Stimulated activated CD4-positive, alpha-beta T cell treated with anti-CD3 and anti-CD28 coated beads, Interleukin-4, amount 100 ng/mL, for 1 hour (primary cell): ENCODE measurements at places on chromosomes 4 and X.

DNA sequence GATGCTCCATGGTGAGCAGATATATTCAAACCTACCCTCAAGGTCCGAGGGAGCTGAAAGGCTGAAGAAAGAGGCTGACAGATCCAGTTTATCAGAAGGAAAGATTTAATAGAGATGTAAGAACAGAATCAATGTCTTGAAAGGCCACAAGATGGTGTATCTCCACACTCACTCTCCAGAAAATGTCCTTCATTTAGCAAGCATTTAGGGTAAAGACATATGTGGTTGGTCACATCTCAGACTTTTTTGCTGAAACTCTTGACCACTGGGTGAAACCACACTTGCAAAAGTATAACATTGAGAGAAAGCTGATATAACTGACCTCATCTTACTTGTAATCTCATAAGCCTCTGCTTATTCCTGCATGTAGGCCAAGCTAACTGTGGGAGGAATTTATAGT lies 745.8 kb upstream of the GALNTL6 start:
- DNase-seq: no peak

- no peak for DNase-seq
Observed at GRCh38 chr4:186948361-186949242, 224.9 kb upstream of the FAT1 start.

GRCh38 chrX:79270401-79270800 lies 96.7 kb downstream of the ITM2A start:
- peak; percentile 74 for DNase-seq

DNA sequence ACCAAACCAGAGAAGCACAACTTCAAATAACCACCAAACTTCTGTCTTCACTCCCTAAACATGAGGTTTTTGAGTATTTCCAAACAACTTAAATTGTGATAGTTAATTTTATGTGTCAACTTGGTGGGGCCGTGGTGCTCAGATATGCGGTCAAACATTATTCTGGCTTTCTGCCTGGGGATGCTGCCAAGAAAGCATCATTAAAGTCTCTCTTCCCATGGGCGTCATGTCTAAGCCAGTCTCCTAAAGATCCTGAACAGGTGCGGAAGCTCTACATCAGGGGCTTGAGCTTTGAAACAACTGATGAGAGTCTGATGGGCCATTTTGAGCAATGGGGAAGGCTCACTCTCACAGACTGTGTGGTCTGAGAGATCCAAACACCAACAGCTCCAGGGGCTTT lies 24.1 kb upstream of the SOD3 start:
- no peak for DNase-seq

- no peak for DNase-seq
Observed at GRCh38 chr4:19776021-19776459, 475.7 kb upstream of the SLIT2 start.

- DNase-seq: no peak
Observed at GRCh38 chrX:41468647-41469323, 21.6 kb downstream of the NYX start.

- DNase-seq: no peak
Observed at GRCh38 chr4:84648863-84649647, 66.1 kb downstream of the CDS1 start.

- DNase-seq: no peak
Observed at GRCh38 chrX:12581546-12581945, 209.7 kb upstream of the PRPS2 start.

- DNase-seq: no peak
Observed at GRCh38 chr4:185309770-185310169, 86.0 kb downstream of the LRP2BP start.

DNA sequence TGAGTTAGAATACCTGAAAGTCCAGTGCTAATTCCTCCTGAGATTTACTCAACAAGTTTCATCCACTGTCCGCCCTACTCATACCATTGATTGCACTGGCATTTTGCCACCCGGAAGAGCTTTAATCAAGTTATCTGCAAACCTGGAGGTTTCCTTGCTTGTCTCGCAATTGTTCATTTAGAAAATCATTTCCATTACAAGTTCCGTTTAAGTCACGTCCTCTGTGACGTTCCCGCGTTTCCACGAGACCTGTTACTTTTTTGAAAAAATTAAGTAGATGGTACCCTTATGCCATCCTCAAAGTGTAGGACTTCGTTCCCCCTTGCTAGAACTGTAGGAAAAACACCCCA lies 761 bp upstream of the FRYL start:
- DNase-seq: peak; percentile 7

GRCh38 chrX:25600776-25601175 lies 537.4 kb upstream of the MAGEB18 start:
- DNase-seq: no peak

- DNase-seq: no peak
Observed at GRCh38 chr4:80462621-80463091, 127.1 kb downstream of the CFAP299 start.

- no peak for DNase-seq
Observed at GRCh38 chr4:77093401-77093800, 17.6 kb upstream of the CCNI start.

DNA sequence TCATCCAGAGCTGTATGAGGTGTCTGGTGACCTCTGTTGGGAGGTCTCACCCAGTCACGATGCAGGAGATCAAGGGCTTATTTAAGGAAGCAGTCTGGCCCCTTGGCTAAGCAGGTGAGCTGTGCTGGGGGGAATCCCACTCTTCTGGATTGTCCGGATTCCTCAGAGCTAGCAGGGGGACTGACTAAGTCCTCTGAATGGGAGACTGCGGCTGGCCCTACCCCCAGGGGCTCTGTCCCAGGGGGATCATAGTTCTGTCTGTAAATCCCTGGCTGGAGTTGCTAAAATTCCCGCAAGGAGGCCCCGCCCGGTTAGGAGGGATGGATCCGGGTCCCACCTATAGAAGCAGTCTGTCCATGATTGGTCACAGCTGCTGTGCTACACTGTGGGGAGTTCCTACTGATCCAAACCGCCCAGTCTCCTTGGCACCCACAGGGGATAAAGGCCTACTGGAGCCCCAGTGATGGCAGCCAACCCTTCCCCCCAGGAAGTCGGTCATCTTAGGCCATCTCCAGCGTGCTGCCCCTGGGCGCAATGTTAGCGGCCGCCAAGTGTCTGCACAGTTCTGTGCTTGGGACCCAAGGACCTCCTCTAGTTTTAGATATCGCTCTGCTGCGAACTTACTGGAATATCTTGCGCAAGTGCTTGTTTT lies 118.2 kb upstream of the KLF8 start:
- no peak for DNase-seq

- no peak for DNase-seq
Observed at GRCh38 chr4:183240581-183241321, 79.3 kb downstream of the CLDN22 start.

DNA sequence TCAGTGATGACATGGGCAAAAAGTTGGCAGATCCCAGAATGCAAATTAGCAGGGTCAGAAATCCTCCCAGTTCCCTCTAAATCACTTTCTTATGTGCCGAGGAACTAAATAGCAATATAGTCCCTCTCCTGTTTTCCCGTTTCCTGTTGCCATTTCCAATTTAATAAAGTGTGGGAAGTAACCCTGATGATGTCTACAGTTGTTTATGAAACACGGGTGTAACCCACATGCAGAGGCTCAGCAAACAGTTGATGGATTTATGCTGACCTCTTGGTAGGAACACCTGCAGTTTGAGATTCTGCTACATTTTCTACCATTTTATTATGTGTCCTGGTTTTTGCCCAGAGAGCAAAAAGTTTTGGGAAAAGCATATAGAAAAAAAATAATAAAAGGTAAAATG lies 56.7 kb downstream of the FGFBP1 start:
- DNase-seq: no peak
